D721Med (cell line): ENCODE measurements at places on chromosomes 7 and 10.

DNA sequence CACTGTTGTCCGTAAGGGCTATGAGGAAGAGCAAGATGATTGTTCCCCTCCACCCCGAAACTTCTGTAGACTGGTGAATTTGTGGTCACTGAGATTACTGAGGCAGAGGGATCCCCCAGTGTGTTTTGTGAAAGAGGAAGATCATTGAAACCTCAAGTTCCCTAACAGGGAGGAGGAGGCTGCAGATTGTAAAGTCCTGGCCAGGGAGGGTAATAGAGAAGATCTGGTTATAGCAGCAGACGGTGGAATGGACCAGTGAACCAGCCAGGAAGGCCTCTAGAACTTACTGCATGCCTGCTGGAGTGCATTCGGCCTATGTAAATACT, 31.1 kb downstream of the LMTK2 start:
- DNase-seq, result no peak

DNA sequence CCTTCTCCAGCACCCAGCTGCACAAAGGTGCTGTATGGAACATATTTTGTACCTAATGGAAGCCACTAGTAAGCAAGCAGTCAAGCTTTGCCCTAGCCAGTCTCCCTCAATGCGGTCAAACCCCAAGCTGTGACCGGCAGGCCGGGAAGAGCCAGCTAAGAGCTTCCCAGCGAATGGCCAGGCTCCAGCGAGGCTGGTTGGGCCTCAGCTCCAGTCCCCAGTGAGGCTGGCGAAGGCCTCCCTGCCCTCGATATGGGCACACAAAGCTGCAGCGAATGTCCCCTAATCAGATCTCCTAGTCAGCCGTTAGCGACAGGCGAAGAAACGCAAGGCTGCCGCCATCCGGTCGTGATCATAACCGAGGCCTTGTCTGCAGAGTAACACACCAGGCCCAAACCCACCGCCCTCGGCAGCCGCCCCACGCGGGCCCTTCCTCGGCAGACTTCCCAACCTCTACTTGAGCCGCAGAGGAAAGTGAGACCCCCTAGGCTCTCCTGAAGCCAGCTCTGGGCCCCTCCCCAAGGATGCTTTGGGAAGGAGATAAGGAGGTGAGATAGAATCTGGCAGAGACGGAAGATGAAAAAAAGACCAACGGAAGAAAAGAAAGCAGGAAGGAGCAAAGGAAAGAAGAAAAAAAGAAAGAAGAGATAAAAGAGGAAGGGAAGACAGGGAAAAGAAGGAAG, 3.1 kb upstream of the HOXA9 start:
- DNase-seq, result no peak

DNA sequence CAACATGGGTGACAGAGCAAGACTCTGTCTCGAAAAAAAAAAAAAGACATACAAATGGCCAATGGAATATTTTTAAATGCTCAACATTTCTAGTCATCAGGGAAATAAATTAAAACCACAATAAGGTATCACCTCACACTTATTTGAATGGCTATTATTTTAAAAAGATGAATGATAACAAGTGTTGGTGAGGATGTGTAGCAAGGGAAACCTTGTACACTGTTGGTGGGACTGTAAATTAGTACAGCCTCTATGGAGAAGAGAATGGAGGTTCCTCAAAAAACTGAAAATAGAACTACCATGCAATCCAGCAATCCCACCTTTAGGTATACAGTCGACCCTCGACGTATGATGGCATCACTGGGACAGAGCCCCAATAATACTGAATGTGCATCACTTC, 65.4 kb upstream of the DIP2C start:
- no peak for DNase-seq

- DNase-seq, result no peak
These were observed 184.3 kb upstream of the ITGB1 start for GRCh38 chr10:33142295-33142694.

DNA sequence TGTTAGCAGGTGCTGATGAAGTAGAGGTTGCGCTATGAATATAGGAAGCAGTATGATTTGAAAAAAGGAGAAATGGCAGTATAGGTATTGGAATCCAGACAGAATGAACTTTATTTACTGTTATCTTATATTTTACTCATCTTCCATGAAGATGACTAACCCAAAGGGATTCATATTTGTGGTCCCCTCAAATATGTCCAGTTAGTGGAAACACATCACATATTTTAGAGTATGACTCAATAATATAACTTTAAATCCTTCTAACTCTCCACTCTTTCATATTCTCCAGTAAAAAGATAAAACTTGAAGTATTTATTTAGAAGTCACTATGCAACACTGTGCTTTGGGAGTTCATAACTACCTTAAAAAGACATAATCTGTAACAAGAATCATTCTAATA, 286.5 kb upstream of the LRRTM3 start:
- DNase-seq, result no peak

GRCh38 chr7:625376-625971, 101.0 kb upstream of the DNAAF5 start:
- no peak for DNase-seq

DNA sequence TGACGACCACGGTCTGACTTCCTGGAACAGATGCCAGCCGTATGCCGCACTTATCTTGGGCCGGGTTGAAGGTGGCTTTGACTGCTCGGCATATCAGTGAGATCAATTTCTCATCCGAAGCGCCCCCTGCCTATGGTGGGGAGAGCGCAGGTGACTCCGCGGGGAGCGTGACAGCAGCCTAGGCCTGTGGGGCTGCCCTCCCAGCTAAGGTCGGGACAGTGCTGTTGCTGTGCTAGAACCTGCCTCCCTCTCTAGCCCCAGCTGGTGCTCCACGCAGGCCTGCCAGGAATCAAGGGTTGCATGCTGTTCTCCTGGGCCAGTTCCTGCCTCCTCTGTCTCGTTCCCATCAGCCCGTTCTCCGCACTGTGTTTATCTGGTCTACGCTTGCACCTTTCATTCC, 49.8 kb downstream of the PODXL start:
- no peak for DNase-seq

GRCh38 chr7:130841416-130841815, 107.4 kb upstream of the KLF14 start:
- DNase-seq, result no peak

DNA sequence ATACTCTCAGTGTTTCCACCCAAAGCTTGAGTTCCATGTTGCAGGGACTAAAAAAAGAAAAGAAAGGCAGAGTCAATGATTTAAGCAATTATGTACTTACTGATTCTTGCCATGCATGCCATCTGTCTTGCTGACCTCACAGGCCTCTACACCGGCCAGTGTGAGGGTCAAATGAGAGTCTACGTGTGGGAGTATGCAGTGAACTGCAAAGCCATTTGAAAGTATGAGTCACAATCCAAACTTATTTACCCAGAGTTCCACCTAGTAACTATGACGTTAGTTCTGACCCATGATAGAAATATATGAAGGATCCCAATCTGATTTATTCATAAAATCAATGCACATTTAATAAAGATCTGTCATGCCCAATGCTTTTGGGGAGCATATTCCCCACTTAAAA, 26.5 kb downstream of the PDE1C start:
- no peak for DNase-seq

DNA sequence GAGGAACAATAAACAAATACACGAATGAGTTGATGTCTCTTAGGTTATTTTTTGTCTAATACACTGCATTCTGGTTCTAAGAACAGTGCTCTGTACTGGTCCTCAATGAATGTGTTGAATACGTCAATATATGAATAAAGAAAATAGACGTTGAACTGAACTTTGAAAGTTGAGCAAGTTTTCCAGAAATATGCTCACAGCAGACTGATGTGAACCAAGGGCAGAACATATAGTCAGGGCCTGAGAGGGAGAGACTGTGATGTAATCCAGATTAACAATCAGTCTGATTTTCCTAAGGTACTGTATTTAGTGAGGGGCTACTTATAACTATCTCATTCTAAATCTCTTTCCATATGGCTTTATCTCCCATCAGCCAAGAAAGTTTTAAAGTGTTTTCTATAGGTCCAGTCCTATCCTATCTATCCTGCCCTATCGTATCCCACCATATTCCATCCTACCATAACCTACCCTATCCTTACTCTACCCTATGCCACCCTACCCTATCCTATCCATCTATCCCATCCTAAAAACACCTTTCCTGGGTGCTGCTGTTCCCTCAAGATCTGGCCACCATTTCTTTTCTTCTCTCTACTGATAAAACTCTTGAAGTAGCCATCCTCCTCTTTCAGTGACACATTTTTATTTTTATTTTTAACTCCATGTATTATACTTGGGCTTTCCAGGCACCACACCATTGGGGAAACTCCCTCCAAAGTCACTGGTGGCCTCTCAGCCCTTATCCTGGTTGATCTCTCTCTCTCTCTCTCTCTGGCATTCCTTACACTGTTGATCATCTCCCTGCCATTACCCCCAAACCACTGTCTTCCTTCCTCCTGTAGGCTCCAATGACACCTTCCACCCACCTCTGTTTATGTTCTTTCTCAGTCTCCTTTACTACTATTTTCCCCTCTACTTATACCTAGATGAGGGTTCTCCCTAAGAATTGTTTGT, 212.3 kb upstream of the SLC26A5 start:
- no peak for DNase-seq

DNA sequence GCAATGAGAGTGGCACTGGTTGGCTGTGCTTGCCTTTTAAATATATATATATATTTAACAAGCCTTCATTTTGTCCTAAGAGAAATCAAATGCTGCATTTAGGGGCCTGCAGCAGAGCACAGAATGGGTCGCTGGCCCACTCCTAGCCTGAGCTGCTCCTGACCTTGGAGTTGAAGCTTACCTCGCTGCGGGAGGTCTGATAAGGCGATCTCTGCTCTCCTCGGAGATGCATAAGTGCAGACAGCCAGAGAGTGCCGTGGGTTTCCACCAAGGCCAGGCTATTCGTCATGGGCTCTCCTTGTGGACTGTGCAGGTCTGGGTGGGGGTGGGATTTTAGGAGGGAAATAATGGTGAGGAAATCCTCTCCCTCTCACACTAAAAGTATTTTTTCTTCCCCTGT, 99.5 kb upstream of the IKZF1 start:
- DNase-seq, result no peak

DNA sequence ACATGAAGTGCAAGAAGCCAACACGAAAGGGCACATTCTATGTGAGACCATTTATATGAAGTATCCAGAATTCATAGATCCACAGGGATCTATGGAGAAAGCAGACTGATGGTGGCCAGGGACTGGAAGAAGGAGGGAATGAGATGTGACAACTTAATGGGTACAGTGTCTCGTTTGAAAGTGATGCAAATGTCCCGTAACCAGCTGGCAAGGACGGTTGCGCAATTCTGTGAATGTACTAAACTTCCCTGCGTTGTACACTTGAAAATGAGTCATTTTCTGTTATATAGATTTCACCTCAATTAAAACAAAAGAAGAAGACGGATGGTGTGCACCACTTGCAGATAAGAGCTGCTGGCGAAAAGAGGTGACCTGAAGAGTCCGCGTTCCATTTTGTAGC, 861.1 kb downstream of the TYW1 start:
- no peak for DNase-seq

GRCh38 chr7:95682913-95683312, 86.6 kb upstream of the PDK4 start:
- no peak for DNase-seq

GRCh38 chr10:3848005-3848774, 63.2 kb upstream of the KLF6 start:
- DNase-seq, result no peak

DNA sequence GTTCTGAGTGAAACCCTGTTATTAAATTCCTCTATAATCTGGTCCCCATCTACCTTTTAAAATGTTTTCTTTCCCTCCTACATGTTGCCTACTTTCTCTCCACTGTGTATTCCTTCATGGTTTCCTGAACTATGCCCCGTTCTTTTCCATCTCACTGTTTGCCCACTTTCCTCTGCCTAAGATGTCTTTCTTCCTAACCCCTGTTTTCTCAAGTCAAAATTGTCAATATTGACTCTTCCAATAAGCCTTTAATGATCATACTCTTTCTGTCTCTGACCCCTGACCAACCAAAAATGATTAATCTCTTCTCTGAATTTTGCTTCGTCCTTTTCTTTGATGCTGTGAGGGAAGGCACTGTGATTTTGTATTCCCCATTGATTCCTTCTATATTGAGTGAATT, 30.6 kb upstream of the OIT3 start:
- no peak for DNase-seq

- no peak for DNase-seq
These were observed 261.9 kb downstream of the MAD1L1 start for GRCh38 chr7:1970895-1971294.

- DNase-seq, result no peak
These were observed 2.1 kb downstream of the ZNF394 start for GRCh38 chr7:99497766-99498545.

- no peak for DNase-seq
These were observed 4.3 kb upstream of the INSYN2A start for GRCh38 chr10:127200646-127201045.

DNA sequence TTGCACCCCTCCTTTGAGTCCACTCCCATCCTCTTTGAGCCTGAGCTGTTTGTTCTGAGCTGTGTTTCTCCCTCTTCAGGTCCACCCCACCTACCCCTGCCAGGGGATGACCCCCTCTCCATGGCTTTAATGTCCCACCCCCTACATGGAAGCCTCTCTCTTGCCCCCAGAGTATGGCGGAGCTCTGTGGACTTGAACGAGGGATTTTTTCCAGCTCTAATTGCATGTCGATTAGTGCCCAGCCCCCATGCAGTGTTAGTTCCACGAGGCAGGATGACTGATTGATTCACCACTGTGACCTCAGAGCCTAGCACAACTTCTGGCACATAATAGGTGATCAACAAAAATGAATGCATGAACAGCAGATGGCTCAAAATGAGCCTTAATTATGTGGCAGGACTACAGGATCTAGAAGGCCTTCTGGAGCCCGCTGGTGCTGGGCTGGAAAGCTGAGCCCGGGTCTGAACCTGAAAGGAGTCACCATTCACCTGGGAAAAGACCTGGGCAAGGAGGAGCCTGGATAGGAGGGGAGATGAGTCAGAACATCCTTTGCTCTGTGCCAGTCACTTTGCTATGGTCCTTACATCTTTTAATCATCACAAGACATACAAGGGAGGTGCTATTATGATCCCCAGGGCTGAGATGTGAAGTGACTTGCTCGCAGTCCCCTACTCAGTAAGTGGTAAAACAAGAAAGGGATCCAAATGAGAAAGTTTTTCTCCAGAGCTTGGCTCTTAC, 17.1 kb upstream of the SLC18A2 start:
- DNase-seq, result no peak

- DNase-seq, result no peak
These were observed 367.0 kb upstream of the MGMT start for GRCh38 chr10:129099992-129100391.

DNA sequence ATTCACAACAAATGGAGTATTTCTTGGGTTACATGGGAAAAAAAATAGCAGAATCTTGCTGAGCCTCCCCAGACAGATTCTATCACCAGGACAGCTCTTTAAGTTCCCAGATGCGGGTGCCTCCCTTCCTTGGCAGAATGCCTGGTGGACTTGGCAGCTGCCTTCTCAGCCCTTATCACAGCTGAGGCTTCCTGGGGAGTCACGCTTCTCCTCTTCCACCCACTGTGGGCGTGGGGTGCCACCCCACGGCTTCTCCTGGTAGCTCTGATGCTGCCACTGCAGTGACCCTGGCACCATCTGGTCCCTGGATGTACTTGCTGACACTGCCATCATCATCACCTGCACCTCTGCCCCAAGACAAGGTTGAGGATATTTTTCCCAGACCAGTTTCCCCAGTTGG, 16.2 kb upstream of the NME8 start:
- no peak for DNase-seq
